Fibroblast of skin of left biceps (primary cell): ENCODE measurements at places on chromosomes 7 and 10.

- no peak for DNase-seq
Measured at GRCh38 chr10:49164559-49165188, 23.5 kb downstream of the TMEM273 start.

- no peak for DNase-seq
Measured at GRCh38 chr10:79112881-79113431, 44.2 kb downstream of the ZMIZ1 start.

DNA sequence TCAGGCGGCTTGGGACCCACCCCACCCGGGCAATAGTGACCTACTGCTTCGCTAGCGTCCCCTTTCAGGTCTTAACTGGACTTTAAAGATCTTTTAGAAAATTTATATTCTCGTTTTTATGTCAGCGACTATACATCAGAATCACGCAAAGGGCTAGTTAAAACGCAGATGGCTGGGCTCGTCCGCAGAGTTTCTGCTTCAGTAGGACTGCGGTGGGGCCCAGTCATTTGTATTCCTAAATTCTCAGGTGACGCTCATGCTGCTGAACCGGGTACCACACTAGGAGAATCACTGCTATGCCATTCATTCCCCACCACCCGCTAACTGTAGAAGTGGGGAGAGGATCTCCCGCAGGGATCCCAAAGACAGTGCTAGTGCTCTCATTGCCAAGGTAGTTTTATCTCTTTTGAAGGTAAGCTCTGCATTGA lies 12.0 kb upstream of the SP8 start:
- no peak for DNase-seq

DNA sequence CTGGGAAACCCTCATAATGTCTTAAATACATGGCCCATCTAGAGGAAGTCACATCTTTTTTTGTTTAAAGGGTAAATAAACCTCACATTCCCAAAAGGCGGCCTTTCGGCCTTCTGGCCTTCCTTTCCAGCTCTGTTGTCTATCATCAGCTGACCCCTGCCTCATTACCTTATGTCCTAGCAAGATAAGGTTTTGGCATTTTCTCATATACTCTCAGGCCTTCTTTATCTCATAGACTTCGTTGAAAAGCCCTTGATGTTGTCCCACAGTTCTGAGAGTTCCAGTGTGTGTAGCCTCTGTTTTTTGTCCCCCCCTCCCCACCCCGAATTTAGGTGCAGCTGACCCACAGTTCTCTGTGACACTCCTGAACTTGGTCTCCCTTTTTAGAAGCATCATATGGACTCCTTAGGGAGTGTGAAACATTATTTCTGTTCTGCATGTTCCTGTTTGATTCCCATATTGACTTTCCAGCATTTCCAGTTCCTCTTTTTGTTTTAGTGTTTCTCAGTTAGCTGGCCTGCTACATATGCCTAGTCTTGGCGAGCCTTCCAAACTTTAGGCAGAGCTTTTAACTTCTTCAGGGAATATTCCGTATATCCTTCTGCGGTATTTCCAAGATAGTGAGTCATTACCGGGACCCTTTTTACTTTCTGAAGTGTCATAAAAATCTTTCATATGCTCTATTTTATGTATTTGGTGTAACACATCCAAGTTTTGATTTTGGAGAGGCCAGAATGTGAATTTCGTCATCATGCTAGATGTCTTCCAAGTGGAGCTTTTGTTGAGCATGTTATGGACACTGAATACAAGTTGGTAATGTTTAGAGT lies 138.5 kb downstream of the LRRC4 start:
- DNase-seq, result peak; percentile 21

- DNase-seq, result no peak
Measured at GRCh38 chr7:105693576-105693975, 112.3 kb upstream of the EFCAB10 start.

DNA sequence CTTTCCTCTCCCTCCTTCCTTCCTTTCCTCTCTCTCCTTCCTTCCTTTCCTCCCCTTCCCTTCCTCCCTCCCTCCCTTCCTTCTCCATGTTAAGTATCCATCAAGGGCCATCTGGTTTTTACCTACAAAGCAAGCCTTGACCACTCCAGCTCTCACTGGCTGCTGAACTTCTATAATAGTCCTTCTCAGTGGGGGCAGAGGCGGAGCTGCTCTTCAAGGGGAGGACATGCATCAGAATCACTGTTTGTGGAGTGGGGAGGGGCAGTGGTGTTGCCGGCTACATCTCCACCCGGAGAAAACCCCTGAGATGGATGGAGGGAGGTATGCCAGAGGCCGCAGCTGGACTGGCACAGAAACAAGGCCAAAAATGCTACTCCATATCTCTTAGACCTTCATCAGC lies 25.9 kb downstream of the LAMB1 start:
- no peak for DNase-seq

DNA sequence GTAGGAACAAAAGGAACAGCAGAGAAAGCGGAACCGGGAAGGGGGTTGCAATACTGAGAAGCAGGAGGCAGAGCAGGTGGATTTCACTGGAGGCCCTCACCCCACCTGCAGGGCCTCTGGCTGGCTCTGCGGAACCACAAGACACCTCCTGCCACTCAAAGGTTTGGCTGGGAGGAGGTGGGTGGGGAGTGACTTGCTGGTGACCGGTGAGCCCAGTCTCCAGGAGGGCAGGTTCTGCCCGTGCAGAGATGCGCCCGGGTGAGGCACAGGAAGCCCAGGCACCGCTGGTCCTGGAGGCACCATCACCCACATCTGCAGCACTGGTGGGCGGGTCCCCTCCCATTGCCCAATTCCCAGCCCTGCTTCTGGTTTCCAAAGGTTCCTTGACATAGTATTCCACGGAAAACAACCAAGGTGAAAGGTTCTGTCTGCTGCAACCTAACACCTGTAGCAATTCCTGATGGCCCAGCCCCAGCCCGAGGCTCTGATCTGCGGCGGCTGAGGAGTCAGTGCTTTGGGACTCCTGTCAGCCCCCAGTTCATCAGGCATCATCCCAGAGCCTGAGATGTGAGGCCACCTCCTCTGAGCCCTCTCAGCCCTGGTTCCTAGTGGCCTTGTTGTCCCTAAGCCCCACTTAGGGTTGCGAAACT lies 64.4 kb downstream of the CALML3 start:
- DNase-seq, result no peak

GRCh38 chr10:15368101-15368855 lies 2.8 kb downstream of the FAM171A1 start:
- no peak for DNase-seq

DNA sequence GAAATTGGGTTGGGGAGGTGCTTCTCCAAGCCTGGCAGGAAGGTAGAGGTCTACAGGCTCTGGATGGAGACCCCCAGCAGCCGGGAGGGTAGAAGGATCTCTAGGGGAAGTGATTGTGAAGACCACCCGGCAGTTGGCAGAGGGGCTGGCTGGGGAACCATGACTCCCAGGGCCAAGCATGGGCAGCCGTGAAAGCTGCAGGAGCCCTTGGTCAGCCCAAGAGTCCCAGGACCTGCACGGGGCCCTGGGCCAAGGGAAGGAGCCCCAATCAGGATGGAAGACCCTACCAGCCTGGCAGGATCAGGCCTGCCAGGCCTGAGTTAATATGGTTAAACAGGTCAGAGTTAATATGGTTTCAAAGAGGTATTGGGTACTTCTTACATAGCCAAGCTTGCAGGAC lies 126.3 kb upstream of the NANOS1 start:
- no peak for DNase-seq

DNA sequence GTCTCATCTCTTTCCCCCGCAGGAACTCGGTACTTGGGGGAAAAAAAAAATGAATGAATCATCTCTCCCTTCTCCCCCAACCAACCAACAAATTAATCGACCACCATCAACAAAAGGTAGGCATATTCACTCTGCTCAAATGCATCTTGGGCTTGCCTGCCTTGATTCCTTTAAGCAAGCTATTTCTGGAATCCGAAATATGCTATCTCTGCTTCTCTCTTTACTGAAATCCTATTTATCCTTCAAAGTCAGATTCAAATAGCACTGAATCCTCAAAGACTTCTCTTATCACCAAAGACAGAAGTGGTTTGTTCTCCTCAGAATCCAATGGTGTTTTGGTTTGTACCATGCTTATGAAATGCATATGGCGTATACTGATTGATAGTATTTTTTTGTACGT lies 49.6 kb upstream of the TPK1 start:
- DNase-seq, result no peak
